ENCODE measurements at places on chromosomes 7 and 10.

DNA sequence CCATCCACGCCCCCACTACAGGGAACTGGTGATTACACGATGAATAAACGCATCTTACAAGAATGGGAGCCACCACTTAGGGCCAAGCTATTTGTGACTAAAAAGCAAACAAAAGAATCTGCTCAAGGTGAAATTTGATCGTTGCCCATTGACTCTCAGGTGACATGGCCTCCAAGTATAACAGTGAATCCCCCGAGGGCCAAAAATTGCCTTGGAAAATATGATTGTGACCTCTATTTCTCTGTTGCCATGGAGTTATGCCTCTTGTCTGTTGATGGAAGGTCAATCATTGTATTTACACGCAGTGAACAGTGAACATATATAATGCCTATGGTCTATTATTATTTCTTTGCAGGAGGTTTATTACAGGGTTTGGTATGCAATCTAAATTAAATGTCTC lies 282.3 kb downstream of the KLF6 start:
- no peak for DNase-seq

DNA sequence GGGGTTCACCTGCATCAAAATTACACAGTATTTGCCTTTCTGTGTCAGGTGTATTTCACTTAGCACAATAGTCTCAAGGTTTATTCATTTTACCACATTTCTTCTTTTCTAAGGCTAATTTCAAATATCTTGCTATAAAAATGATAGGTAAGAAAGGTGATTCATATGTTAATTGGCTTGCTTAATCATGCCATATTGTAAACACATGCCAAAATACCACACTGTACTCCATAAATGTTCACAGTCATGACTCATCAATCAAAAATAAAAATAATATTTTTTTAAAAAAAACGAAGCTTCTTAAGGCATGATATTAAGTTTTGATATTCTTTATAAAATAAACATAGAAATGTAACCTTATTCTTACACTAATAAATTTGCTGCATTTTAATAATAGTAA lies 947.1 kb downstream of the GRM8 start:
- DNase-seq: no peak

GRCh38 chr7:112145206-112145605 lies 61.0 kb downstream of the DOCK4 start:
- DNase-seq: no peak

GRCh38 chr7:100000239-100000638 lies 15.2 kb upstream of the ZKSCAN1 start:
- no peak for DNase-seq

- no peak for DNase-seq
Measured at GRCh38 chr10:106825576-106826364, 338.7 kb downstream of the SORCS1 start.

DNA sequence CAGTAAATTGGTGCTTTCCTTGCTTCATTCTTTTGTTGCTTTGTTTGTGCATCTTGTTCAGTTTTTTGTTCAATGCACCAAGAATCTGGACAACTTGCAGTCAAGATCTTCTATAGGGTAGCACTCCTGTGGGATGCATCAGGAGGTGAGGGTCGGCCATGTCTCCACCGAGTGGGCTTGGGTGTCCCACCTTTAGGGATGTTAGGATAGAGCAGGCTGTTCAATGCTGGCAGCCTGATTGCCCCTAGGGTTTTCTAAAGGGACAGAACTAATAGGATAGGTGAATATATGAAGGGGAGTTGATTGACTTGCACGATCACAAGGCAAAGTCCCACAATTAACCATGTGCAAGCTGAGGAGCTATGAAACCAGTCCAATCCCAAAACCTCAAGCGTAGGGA lies 109.9 kb downstream of the GLRX3 start:
- DNase-seq: no peak

DNA sequence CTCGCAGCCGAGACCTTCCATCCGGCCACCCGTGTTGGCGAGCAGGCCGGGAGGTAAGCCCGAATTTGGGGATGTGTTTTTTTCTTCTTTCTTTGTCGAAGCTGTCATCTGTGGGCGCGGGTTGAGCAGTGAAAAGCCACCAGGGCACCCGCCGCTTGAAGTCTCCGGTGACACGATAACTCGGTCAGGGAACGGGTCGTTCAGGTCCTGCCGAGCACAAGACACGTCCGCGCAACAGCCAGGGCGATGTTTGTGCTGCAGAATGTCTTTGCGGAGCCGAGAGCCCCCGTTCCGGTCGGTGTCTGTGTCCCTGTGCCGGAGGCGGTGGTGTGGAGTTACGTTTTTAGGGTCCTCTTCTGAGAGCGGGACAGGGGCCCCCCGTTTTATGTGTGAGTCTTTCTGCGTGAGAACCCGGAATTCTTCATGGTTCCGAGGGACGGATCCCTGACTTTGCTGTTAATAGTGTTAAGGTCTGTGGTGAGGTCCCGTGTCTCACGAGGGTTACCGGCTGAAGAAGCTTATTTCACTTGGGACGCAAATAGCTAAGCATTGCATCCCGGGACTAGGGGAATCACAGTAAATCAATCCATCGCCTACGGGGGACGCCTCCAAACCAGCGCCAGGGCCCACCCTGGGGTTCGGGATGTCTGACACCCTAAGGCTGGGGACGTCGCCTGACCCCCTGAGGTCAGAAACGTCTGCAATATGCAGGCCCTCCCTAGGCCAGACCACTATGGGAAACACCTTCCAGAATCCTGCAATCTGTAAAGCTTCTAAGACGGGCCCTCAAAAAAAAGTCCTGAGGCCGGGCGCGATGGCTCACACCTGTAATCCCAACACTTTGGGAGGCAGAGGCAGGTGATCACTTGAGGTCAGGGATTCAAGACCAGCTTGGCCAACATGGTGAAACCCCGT lies 99.5 kb downstream of the ELFN1 start:
- no peak for DNase-seq

GRCh38 chr7:139985811-139986210 lies 76.9 kb downstream of the PARP12 start:
- DNase-seq: no peak

- no peak for DNase-seq
Measured at GRCh38 chr7:1971946-1972654, 260.6 kb downstream of the MAD1L1 start.
